ENCODE measurements at places on chromosomes 4 and X. TPM values are rescaled to one million over a fixed set of nuclear protein-coding genes. Genes with fewer than 3 reads are reported as not detected.
A peak's percentile ranks its signal among the peaks of the same experiment; 100 is the strongest.

Gene TBC1D9
- 99.1 TPM for total RNA-seq

Gene NUDT11
- total RNA-seq = not detected

DNA sequence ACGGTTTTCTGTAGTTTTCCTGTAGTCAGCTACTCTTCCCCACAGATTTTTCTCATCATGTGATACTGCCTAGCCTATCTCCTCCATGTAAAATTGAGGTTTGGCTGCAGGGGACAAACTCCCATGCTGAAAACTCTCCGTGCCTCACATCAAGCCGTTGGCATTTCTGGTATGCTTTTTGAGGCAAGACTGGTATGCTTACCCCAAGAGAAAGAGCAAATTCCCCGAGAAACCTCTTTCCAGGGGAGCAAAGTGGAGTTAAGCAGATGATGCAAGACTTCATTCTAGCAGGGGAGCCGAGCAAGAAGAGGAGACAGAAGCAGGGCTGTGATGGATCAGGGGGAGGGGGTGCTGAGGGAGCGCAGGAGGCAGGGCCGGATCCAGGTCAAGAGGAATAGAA is 4.8 kb downstream of the SOWAHD start:
- DNase-seq = no peak

Gene VCX2
- total RNA-seq = not detected

DNA sequence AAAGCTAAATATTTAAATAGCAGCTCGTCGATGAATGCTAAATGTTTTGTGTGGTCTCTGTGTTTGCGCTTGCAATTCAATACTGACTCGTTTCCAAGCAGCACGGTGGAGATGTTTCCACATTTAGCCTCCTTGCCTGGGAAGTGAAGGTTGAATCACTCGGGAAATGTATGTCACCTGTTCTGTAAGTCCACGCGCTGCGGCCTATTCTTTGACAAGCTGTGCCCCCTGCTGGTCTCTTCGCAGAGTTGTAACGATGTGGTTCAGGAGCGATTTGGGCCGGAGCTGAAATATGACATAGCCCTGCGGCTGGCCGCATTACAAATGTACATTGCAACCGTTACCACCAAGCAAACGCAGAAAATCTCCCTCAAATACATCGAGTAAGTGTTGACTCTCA is 89.6 kb upstream of the PRPS2 start:
- no peak for DNase-seq

DNA sequence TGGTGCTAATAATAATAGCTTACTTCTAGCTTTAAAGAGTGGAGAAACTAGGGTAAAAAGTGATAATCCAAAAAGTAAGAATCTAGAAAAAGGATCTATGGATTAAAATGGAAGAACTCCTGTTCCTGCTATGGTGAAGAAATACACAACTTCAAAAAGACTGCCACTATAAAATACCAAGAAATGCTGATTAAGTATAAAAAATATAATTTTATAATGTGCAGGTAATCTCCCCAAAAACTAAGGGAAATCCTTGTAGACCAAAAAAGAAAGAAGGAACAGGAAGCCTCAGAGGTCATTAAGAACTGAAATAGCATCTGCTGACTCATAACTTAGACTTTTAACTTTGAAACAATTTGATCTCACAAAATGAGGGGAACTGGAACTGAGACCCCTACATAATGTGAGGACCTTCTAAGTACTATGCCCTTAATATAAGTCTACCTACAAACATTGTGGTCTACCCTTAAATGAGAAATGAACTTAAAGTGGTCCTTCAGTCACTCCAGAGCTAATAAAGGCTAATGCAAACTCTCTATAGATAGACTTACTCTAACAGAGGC is 50.6 kb upstream of the SRPX start:
- no peak for DNase-seq

- no peak for DNase-seq
Measured at GRCh38 chrX:133399411-133399810, 15.9 kb downstream of the GPC4 start.

Gene TBC1D8B
- 6.7 TPM for total RNA-seq

DNA sequence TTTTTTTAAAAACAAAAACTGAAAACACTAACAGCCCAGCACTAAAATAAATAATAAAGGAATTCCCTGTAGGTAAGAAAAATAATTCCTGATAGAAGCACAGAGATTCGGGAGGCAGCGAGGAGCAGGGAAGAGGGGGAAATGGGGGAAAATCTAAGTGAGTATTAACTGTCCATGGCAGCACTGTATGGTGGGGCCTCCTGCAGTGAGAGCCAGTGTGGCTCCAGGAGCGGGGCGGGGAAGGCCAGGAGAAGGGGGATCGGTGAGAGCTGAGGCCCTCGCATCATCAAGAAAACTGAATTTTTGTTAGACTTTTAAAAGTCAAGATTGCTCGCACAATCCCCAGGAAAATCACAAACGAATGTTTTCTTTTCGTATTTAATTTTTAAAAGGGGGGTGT is 14.1 kb downstream of the RNF212 start:
- DNase-seq = no peak

DNA sequence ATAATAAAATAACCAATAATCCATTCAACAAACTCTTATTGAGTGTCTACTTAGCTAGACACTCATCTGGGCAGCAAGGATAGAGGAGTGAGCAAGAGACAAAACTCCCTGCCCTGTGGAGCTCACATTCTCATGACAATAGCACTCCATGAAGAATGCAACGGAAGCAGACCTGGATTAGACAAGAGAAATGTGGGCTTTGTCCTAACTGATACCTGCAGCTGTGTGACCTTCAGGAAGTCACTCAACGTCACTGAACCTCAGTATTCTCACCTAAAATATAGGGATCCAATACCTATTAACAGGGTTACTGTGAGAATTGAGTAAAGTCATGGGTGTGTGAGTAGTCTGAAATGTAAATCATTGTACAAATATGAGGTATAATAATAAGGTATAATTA is 61.2 kb downstream of the NDNF start:
- DNase-seq = no peak

- no peak for DNase-seq
Measured at GRCh38 chr4:139242511-139243051, 37.4 kb downstream of the MGARP start.

GRCh38 chr4:15930314-15930713 is 8.2 kb downstream of the FGFBP1 start:
- DNase-seq = no peak

DNA sequence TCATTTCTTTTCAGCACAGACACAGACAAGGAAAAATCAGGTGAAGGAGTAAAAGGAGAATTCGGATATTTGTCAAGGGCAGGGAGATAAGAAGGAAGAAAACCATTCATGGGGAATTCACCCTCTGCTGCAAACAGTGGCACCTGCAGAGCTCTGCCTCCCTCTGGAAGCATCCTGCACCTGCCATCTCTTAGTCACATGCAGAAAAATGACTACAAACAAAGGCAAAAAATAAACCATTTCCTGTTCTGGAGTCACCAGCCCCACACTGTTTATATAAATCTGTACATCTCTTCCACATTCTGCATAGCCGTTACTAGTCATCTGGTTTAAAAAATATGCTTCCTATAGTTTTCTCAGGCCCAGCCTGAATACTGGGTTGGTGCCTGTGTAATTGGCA is 205.3 kb downstream of the ARAP2 start:
- DNase-seq = no peak

- no peak for DNase-seq
Measured at GRCh38 chr4:47642985-47643760, 158.1 kb downstream of the ATP10D start.

DNA sequence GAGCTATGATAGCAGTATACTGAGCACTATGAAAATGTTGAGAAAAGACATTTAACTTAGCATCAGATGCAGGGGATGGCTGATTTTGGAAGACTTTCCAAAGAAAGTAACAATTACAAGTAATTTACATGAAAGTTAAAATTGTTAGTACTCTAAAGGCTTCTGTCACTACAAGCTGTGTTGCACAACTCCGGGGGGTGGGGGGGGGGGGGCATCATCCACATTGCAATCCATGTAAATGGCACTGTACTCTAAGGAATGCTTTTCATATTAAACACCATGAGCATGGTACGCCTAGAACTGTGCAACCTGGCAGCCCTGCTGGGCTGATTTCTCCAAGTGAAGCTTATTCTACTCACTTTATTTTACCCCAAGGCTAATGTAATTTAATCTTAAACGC is 363.4 kb downstream of the TMA16 start:
- DNase-seq = no peak

GRCh38 chrX:124540474-124540873 is 194.1 kb downstream of the SH2D1A start:
- DNase-seq = no peak

Gene F8A2
- not detected for total RNA-seq

Gene LGI2
- total RNA-seq = 0.61 TPM

- no peak for DNase-seq
Measured at GRCh38 chrX:70592091-70592490, 147.5 kb downstream of the DLG3 start.

Gene TGIF2LX
- total RNA-seq = not detected

DNA sequence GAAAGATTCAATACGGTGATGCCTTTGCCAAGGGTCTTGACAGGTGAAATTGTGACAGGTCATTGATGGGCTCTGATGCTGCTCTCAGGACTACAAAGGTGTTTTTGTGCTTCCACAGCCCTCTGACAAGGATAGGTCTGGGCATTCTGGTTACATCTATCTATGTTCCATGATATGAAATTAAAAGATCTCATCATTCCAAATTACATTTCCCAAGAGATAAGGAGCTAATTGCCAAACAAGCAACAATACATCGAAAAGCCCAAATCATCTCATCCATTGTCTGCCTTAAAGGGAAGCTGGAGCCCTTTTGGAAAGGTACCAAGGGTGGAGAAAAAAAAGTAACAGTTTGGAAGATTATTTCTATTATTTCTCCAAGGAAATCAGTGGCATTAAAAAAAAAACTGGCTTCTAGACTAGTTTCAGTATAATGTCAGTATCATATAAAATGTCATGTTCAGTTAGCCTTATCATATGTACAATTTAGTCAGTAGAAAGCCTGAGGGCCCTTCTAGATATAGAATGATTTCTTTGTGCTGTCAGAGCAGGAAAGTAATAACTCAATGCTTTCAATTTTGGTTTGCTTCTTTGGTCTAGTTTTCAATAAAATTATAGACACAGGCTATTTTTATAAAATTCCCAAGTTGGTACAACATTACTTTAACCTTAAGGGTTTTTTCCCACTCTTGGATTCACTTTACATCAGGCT is 224.5 kb upstream of the GPRIN3 start:
- no peak for DNase-seq

Gene TMEM47
- total RNA-seq = 5.0 TPM

Gene MND1
- total RNA-seq = 4.2 TPM

DNA sequence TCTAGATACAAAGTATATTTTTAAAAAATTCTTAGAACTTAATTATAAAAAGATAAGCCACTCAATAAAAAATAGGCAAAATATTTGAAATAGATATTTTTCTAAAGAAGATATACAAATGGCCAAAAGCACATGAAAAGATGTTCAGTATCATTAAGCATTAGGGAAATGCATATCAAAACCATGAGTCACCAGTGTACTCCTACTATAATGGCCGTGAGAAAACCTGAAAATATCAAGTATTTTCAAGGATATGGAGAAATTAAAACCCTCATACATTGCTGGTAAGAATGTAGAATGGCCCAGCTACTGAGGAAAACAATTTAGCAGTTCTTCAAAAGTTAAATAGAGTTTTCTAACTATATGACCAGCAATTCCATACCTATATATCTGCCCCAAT is 337.9 kb downstream of the CAMK2D start:
- DNase-seq = no peak

Gene ATOH1
- not detected for total RNA-seq

GRCh38 chrX:1389181-1389992 is 2.5 kb downstream of the SLC25A6 start:
- DNase-seq = peak; percentile 81

Gene TREX2
- 2.6 TPM for total RNA-seq

DNA sequence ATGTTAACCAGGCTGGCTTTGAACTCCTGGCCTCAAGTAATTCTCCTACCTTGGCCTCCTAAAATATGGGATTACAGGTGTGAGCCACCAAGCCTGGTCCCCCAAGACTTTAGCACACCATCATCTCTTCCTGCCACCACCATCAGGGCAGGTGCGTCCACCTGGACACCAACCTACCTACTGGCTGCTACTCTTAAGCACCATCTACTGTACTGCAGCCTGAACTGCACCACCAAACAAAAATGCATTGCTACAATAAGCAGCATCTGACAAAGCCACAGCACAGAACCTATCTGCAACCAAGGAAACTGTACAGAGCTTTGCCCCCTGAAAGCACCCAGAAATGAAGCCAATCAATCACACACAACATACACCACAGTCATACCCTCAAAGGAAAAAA is 139.7 kb downstream of the EFHC2 start:
- no peak for DNase-seq

Gene TAF7L
- not detected for total RNA-seq

- DNase-seq = no peak
Measured at GRCh38 chr4:174713821-174714220, 115.2 kb downstream of the GLRA3 start.

GRCh38 chrX:57929373-57929772 is 19.1 kb upstream of the ZXDA start:
- no peak for DNase-seq

- DNase-seq = no peak
Measured at GRCh38 chr4:30956916-30957315, 236.7 kb downstream of the PCDH7 start.

DNA sequence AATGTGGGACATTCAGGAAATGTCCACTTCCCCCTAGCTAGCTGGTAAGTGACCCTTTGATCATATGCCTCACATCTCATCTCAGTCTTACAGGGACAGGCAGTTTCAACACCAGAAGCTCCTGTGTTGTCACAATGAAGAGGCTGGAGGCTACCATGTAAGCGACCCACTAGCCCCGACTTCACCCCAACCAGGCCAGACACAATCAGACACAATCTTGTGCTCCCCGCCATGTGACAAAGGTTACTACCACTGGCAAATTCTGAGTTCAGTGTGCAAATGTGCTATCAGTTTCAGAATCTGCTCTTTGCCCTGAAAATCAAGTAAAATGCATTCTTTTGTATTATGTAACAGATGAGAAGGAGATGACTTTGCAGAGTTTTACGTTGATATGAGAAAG is 56.9 kb upstream of the STS start:
- DNase-seq = no peak

- DNase-seq = no peak
Measured at GRCh38 chrX:3699821-3700381, 13.5 kb downstream of the PRKX start.

GRCh38 chr4:184471881-184472613 is 2.3 kb downstream of the IRF2 start:
- DNase-seq = no peak

DNA sequence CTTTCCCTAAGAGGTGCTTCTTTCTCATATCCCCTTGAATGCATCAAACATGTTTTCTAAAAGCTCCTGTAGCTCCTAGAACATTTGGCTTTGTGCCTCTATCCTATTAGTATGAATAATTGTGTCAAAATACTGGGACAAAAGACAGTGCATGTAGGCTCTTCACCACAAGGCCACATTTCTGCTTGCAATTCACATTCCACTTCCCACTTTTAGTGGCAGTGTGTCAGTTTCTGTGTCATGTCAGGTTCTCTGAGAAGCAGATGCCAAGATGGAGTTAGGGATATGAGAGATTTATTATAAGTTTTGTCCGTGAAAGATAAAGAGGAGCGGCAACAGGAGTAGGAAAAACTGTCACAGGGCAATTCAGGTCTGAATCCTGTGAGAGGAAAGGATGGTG is 61.3 kb upstream of the GPRIN3 start:
- DNase-seq = no peak

- DNase-seq = no peak
Measured at GRCh38 chr4:19722404-19722803, 529.3 kb upstream of the SLIT2 start.

Gene UGT8
- 6.8 TPM for total RNA-seq

Data from spleen (tissue), 13 donors.